NCI-H526 (cell line): ENCODE measurements at places on chromosomes 6 and 20.

- DNase-seq: peak; percentile 33
Measured at GRCh38 chr20:651713-652614, 1.0 kb downstream of the SRXN1 start.

DNA sequence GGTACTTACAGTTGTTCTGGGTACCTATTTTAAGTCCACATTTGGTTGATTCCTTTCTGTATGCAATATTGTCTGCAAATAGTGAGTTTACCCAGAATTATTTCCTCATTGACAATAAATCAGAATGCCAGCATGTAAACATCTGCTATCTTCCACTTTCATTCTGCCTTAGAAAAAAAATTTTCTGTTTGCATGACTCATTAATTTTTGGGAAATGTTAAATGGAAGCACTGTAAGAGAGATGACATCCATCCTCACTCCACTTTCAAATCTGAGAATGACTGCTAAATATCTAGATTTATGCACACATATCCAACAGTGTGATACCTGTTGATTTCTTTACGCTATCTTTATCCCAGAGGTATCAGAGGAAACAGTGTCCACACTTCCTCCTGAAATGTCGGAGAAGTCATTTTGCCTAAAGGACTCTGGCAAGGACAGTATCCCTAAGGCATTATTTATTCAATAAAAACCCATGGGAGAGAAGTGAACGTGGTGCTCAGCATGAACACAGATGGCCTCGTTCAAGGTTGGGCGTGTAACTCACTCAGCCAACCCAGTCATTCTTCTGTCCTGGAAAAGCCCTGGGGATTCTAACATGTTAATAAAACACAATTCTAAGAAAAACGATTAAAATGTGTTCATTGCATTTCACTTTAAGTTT lies 780.9 kb downstream of the QKI start:
- no peak for DNase-seq

DNA sequence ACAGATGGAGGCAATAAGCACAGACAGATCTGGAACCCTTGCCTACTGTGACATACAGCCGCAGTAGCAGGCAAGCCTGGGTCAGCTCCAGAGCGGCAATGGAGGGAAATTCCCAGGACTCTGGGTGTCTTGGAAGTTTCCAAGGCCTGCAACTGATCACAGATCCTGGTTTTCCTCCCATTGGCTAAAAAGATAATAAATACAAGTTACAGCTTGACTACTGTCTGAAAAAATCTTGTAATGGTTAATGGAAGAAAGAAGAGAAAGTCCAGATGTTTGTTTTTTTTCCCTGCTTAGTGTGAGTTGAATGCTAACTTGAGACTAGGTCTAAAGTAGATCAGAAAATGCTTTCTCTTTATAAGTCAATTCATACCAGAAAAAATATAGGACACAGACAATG lies 307.6 kb downstream of the ALDH8A1 start:
- DNase-seq: no peak

DNA sequence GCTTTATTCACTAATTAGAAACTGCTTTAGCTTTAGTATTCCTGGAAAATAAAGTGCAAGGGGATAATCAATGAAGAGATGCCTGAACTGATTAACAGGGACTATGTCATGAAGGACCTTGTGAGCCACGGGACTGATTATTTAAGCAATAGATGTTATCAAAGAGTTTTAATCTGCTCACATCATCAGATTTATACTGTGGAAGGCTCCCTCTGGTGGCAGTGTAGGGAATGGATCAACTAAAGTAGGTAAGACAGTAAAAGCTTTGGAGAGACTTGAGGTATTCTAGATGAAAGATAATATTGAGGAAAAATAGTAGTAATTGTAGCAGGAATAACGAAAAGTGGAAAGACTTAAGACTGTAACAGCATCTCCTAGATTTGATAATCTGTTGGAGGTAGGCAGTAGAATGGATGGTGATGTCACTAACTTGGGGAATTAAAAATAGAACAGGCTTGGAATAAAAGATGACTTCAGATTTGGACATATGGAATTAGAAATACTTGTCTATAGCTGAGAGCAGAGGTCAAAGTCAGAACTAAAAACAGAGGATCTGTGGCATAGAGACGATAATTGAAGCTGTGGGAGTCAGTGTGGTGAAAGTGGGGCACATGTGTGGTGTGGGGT lies 80.3 kb upstream of the HTR1E start:
- peak; percentile 52 for DNase-seq

DNA sequence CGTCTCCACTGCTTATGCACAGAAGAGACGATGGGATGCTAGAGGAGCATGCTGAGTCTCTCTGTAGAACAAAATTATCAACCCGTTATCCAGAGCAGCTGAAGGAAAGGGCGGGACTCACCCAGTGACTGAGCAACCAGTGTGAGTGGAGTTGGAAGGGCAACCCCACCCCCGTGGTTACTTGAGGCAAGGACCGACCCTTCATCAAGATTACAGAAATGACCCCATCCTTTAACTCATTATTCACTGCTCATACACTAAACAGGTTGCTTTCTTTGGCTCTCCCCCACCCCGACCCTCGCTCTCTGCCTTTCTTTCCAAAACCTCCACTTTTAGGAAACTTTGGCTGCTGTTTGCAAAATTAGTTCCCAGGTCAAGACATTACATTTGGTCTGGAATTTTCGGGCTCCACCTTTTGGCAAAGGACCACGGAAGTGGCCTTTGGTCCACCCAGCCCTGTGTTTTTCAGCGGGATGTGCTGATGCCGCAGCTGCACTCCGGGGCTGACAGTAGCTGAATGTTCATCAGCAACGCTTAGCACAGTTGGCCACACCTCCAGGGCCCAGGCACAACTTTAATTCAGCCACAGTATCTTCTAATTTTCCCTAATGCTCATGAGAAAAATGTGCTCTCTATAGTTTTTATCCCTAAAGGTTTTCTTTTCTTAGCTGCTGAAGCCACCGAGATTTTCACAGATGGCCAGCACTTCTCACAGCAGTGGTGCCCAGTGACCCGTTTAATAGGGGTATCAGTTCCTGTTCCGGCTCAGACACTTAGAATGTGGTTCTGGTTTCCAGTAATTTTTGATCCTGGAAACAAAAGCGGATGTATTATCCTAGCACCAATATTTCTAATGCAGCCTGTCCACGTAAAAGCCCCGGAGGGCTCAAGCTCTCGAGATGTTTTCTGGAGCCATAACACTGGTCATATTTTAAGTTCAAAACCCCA lies 103.6 kb upstream of the NXT1 start:
- no peak for DNase-seq

GRCh38 chr6:107493158-107494057 lies 3.5 kb downstream of the SOBP start:
- DNase-seq: peak; percentile 76

DNA sequence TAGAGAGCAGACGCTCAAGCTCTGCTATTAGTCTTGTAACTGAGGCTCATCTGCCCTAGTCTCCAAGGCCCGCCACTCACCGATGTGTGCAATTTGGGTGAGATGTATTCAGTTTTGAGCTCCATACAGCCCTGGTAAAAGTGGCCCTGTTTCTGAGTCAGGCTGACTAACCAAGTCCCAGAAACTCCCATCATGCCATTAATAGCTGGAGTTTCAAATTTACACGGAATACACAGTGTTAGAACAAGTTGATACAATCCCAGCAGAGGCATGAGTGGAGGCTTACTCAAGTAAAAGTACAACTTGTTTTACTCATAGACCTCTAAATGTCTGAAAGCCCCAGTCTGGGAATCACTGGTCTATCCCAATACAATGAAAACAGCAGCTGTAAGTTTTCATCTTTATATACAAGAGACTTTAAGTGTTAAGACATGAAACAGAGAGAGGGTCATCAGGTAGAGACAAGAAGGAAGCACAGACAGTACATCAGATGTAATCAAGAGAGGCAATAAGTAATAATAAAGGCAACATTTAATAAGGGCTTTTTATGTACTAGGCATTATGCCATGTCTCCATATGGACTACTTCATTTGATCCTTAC lies 42.4 kb downstream of the RTN4IP1 start:
- no peak for DNase-seq

DNA sequence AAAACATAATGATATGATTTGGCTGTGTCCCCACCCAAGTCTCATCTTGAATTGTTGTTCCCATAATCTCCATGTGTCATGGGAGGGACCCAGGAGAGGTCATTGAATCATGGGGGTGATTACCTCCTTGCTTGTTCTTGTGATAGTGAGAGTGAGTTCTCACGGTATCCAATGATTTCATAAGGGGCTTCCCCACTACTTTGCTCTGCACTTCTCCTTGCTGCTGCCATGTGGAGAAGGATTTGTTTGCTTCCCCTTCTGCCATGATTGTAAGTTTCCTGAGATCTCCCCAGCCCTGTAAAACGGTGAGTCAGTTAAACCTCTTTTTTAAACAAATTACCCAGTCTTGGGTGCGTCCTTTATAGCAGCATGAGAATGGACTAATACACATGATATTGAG lies 156.8 kb upstream of the PLCB4 start:
- no peak for DNase-seq

- DNase-seq: no peak
Measured at GRCh38 chr6:154157082-154157481, 118.0 kb downstream of the OPRM1 start.

- no peak for DNase-seq
Measured at GRCh38 chr6:62998022-62998421, 213.2 kb upstream of the FKBP1C start.

DNA sequence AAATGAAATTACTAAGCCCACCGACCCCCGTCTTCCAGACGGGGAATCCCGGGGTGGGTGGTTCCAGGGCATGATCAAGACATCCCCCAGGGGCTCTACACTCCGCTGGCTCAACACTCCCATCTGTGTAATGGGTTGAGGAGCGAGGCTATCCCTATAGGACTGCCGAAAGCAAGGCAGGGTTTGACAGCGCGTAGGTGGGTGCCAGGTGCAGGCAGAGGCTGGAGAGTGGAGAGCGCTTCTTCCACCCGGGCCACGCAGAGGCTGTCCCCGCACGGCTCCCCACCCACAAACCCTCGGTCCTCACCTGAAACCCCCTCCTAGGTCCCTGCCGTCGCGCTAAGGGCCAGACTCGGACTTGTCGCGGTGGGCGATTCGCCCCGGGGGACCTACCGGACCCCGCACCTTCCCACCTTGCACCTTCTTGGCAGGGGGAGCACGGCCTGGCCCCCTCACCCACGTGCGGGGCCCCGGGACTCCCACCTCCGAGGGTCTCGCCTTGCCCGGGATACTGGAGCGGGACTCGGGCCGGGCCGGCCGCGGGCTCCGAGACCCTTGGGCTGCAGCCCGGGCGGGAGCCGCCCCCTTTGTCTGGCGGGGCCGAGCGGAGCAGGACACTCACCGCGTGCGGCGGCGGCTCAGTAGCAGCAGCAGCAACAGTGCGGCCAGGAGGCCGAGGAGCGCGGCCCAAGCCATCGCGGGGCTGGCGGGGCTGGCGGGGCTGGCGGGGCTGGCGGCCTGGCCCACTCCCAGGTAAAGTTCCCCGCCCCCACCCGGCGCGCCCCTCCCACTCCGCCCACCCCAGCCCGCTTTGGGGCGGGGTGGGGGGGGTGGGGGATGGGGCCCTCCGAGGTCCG lies at the start of gene PTGIS:
TSS of gene PTGIS (minus strand) at position 717 of the 857 bp plus-strand sequence. CDS start at position 696, 21 bp downstream.
- DNase-seq: no peak

DNA sequence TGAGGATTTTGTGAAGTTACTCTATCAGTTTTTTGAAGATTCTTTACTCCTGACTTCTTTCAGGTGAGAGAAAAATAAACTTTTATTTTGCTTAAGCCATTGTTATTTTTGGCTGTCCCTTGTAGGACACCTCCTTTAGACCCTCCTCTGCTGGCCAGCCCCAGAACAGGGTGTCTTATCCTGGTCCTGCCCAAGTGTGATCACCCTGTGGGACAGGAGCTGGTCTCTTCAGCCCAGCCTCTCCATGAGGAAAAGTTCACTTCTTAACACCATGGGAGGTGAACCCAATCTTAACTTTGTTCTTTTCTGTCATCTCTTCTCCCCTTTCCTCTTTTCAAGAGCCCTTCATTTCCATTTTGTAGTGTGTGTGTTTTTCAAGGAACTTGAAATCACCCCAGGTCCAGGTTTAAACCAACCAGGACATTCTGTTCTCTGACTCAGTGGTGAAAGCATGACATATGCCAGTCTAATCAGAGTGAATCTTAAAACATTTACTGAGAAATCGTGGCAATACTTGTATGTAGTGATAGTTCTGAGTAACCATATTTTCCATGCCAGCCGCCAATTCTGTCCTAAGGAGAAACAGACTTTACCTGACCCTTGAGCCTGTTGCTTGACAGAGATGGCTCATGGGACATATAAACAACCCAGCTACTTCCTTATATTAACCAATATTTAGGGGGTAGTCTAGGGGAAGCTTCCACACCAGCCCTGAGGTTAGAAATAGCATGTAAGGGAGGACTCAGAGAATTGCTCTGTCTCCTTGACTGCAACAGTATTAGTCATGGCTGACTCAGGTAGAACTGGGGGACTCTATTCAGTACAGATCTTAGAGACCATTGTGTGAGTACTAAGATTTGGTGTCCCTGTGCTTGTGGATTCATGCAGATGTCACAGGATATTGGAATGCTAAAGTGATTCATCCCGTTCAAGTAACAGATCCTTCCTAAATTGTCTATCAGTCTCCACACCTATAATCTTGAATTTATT lies 48.8 kb downstream of the FLRT3 start:
- DNase-seq: no peak

GRCh38 chr6:149867876-149868640 lies 3.9 kb upstream of the LRP11 start:
- no peak for DNase-seq

GRCh38 chr6:125549202-125549884 lies 200.1 kb upstream of the HEY2 start:
- no peak for DNase-seq

DNA sequence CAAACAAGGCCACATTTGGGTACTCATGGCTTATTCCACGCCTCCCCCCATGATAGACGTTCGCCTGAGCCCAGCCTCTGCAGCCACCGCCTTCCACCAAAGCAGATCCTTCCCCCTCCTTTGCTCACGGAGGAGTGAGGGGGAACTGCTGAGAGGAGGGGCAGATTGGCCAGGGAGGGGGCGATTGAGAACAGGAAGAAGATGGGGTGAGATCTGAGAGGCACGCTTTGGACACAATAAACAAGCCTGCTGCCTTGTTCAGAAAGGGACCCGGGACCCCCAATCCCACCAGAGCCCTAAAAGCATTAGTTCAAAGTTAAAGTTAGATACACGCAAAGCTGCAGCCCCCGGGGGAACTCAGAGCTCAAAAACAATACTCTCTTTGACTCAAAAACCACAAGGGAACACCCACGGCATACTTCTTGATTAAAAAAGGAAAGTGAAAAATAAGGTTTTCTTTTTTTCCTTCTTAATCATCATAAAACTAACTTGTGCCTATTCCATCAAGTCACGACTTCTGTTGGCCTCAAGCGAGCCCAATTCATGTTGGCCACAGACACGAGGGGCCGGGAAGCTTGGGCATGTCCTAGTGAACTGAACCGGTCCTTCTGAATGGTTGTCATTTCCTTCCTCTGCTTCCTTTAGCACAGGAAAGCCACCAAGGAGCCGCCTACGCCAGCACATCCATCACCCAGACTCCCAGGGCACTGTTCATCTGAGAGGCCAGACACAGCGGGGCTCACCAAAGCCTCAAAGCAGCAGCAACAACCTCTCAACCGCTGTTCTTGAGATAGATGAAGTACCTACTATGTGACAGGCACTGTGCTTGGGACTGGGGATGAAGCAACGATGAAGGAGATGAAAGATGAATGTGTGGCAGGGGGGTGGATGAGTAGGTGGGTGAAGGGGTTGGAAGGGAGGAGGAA lies 44.7 kb downstream of the NFATC2 start:
- DNase-seq: no peak

- no peak for DNase-seq
Measured at GRCh38 chr6:110310861-110311446, 47.2 kb downstream of the METTL24 start.

GRCh38 chr6:40759838-40760237 lies 172.7 kb upstream of the LRFN2 start:
- peak; percentile 16 for DNase-seq

GRCh38 chr20:17766226-17766625 lies 66.5 kb downstream of the BANF2 start:
- no peak for DNase-seq

GRCh38 chr6:165732696-165733488 lies 69.9 kb upstream of the PDE10A start:
- peak; percentile 53 for DNase-seq
